Stimulated activated CD8-positive, alpha-beta memory T cell treated with anti-CD3 and anti-CD28 coated beads, Interleukin-7, amount 100 ng/mL, for 1 hour (primary cell): ENCODE measurements at places on chromosomes 5 and 9.

DNA sequence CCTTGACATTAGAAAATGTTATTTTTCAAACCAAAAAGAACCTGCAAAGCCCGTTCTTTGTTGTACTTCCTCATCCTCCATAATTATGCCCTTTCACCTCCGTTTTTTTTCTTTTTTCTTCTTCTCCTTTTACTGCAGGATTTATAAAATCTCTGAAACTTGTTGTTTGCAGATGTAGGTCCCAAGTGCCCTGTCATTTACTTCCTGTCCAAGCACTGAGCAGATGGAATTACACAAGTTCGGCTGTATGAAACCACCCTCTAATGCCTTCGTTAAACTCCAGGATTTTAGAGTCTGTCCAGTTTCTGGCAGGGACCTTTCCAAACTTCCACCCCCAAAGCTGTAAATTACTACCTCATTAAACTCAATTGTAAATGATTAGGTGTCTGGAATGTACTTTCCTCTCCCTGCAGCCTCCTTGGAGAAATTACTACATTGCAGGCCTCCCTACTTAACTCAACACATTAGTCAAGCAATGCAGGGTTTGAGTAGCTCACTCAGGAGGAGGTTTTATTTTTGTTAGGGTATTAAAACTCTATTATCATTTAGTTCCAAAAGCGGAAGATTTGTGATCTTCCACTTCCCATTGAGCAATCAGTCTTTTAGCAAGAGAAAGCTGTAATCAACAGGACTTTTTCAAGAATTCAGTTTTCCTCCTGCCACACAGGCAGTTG lies 125.6 kb upstream of the LPAR1 start:
- DNase-seq, result no peak

DNA sequence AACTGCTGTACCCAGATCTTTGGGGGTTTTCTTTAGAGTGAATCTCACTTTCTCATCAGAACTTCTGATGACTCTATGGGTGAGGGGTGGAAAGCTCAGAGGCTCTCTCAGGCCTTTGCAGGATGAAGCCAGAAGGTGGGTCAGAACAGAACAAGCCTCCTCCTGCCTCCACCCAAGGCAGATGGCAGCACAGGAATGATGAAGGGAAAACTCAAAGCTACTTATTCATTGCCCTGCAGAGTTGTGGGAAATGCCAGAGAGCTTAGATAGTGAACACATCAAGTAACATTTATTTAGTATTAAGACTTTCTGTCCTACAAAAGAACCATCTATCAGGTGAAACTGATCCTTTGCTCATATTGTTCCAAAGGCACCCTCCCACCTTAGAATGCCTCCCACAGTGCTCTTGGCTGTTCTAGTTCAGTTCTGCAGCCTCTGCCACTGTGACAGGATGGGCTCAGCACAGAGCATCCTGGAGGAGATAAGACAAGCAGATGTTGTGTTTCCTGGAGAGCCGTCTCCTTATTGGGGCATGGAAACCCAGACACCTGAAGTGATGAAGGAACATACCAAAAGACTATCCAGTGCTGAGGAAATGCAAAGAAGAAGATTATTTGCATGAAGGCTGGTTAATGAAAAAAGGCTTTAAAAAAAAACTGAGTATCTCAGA lies 146.6 kb downstream of the ADAMTS12 start:
- DNase-seq, result no peak

- DNase-seq, result no peak
These were observed 37.3 kb upstream of the ZNF622 start for GRCh38 chr5:16502866-16503265.

DNA sequence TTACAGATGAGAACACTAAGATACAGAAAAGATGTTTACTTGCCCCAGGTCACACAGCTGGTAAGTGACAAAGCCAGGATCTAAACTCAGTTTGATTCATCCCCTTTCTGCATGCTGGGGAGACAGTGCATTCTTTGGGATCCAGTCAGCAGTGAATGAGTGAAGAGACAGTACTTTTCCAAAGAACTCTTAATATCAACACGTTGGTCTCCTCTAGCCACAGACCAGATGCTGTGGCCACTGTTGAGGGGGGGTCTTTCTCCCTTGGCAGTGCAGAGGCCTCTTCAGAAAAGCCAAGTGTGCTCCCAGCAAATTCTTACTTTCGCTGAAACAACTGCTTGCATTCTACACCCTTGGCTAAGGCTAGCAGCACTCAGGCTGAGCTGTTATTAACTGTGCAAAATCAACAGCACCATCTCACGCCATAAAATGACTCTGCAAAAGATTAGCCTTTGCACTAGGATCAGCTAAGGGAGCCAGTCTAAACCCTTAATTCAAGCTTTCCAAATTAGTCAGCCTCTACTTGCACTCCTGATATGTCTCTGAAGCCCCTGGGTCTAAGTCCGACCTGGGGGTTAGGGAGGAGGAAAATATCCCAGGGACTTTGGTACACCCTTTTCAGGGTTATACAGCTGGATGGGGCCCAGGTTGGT lies 4.8 kb upstream of the TMEM171 start:
- DNase-seq, result no peak

DNA sequence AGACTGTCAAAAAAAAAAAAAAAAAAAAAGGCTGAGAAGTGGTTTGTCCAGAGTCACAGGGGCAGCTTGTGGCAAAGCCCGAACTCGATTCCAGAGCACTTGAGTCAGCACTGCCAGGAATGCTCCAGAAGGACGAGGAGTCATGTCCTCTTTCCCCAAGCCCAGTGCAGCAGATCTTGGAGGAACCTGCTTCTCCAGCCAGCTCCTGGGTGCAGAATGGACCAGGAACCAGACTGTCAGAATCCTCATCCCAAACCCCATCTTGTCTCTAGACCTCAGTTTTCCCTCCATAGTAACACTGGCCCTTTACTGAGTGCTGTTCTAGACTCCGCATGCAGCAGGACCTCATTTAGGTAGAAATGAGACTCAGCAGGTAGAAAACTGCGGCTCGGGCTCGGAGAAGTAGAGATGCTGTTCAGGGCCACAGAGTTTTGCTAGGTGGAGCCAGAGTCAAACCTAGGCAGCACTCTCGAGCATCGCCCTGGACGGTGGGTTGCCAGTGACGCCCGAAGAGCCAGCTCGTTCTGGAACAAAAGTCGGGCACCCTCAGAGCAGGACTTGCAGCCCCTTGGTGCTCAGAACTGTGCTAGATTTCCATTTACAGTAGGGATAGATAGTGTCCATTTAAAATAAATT lies 15.4 kb downstream of the CD74 start:
- DNase-seq, result no peak

- no peak for DNase-seq
These were observed 82.7 kb downstream of the DOCK8 start for GRCh38 chr9:297104-297972.

GRCh38 chr5:28575368-28575767 lies 1537.0 kb upstream of the CDH9 start:
- DNase-seq, result no peak

- no peak for DNase-seq
These were observed 21.2 kb upstream of the VCAN start for GRCh38 chr5:83450183-83450966.

DNA sequence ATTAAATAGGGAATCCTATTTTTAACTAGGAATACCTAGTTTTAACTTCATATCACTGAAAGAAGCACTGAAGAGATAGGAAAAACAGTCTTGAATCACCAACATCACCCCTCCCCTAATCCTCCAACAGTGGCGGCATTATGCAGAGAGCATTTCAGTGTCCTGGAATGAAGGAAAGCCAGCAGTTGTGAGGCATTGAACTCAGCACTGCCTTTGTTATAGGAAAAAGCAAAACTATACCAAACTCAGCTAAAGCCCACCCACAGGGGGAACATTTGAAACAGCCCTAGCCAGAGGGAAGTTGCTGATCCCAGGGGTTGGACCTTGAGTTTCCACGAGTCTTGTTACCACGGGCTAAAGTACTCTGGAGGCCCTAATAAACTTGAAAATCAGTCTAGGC lies 310.6 kb upstream of the EDIL3 start:
- no peak for DNase-seq

DNA sequence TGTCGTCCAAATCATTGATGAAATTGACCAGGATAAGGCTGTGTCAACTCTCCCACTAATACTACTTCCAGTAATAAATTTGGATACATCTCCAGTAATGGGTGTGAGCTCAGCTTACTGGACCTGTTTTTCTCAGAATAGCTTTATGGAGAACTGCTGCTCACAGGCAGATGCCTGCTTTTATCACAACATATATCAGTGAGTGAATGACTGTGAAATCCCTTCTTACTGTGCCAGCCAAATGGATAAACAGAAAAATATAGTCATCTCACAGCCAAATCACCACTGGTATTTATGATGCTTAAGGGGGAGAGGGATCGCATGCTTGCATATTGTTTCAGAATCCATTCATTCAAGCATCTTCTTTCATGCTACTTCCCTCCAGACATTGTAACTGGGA lies 148.4 kb upstream of the PAPPA start:
- no peak for DNase-seq

GRCh38 chr9:37775216-37775919 lies 9.5 kb downstream of the EXOSC3 start:
- DNase-seq, result no peak

GRCh38 chr9:128405077-128405779 lies 15.4 kb upstream of the CERCAM start:
- DNase-seq, result no peak

DNA sequence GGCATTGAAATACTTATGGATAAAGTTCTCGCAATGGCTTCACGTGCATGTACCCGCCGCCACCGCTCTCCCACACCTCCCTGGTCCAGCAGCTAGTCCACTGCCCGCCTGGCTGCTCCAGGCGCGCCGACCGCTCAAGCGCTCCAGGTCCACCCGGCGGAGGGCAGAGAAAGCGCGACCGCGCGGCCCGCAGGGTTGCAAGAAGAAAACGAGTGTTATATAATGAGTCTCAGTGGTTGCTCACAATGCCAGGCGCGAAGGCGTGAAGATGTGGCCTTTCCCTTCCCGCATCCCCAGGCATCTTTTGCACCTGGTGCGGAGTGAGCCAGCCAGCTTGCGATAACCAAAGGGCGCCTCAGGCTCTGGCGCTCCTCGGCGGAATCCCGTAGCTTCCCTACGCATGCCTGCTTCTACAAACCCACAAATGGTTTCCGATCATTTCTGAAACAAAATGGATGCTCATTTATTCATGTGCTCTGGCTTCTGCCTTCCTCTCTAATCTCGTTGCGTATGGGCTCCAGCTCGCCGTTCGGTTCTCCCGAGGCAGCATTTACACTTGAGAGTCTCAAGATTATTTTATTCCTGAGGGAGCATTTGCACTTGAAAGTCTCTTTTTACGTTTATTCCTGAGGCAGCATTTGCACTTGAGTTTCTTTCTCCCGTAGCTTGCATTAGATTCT lies 25.7 kb downstream of the CDKN2A start:
- DNase-seq, result no peak

- DNase-seq, result no peak
These were observed 2.6 kb downstream of the EBF1 start for GRCh38 chr5:159096924-159097783.

DNA sequence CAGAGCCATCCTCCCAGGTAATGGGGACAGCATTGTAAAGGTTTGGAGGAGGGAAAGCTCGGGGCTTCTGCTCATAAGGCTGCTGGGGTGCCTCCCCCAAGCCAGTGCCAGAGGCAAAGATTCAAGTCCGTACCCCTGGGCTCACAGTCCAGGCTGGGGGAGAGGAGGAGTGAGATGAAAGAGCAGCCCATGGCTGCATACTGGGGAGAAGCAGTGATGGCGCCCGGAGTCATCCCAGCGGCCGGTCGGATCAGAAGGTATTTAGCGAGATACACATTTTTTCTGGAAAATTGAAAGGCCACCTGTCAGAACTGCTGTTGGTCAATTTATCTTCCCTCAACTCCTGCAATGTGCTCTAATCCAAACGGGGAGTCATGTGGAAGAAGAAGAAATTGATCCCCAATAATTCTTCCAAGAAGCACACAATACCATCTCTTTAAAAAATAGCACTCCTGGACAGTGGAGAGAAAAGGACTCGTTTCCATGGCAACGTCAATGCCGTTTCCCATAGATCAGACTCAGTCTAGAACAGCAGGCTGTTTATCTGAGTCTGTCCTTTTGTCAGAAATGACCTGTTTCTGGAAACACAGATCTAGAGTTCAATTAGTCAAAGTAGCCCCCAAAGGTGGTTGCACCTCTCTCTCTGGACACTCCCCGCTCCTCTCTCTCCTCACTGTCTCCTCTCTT lies 65.9 kb downstream of the NSG2 start:
- DNase-seq, result no peak

DNA sequence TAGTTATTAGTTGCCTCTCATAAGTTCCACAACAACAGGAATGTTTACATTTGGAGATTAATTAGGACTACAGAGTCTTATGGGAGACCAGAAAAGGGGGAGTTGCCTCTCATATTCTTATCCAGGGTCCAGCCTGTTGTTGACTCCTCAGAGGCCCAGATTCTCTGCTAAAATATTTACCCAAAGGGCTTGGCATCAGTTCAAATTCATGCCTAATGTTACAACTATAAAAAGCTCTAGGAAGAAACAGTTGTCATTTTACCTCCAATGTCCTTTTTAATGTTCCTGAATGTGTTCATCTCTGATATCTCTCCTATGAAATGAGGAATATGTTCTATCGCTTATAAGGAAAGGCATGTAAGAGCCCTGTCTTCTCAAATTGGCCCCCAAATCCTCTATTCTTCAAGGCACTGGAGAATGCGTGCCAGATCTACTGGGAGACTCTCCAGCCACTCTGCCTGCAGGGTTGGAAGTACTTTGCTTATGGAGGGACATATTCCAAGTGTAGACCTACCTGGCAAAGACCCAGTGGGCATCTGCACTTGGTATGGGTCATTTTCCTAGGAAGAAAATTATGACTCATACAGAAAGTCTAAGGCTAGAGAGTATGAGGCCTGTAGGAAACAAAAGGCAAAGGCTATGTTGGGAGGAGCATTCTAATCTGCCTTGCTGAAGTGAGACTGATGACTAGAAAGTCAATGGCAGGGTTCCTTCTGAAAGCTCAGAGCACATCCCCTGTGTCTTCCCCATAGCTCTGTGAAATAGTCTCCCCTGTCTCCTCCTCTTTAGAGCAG lies 192.6 kb downstream of the ESM1 start:
- no peak for DNase-seq

DNA sequence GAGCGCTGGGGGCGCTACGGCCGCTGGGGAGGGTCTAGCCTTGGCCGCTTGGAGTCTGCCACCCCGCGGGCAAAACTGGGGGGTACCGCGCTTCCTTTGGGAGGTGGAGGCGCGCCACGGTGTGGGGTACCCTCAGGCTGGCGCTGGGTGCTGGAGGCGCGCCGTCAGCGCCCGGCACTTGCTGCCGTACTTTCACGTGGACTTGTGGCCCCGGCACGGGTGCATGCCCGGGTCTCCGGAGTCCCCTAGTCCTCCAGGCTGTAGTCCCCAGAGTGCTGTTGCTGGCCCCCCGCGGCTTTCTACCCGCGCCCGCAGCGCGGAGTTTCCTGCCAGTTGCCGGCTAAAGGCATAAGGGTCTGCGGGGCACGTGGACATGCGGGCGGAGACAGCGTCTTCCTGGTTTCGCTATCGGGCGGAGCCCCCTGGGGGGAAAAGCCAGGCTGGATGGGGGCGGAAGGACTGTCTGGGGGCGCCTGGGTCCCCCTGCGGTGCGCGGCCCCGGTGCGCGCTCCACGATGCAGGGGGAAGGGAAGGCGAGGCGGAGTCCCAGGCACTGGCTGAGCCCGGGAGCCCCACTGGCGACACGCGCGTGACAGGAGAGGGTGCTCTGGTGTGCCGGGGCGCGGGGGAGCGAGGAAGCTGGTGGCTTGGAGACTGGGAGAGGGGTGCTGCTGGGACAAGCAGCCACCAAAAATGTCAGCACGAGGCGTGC lies 666 bp downstream of the PPARGC1B start:
- DNase-seq, result peak; percentile 22

- no peak for DNase-seq
These were observed 54.2 kb downstream of the SLCO4C1 start for GRCh38 chr5:102241809-102242421.
